ENCODE measurements at places on chromosomes 4 and X.

DNA sequence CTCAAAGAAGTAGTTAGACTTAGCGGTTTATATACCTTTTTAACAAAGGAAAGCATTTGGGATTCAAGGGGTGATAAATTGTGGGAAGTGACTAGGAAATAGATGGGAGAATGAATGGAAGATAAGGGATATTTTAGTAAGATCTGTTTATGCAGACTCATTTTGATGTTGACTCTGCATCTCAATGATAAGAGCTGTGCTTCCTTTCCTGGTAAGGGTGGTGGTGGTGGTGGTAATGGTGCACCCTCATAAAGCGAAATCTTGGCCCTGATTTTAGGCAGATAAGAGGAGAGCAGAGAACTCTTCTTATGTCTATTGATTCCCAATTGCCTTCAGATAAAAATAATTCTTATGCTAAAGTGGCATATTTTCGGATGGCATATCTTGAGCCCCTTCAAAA, 197.1 kb downstream of the SPRY1 start:
- DNase-seq = no peak

DNA sequence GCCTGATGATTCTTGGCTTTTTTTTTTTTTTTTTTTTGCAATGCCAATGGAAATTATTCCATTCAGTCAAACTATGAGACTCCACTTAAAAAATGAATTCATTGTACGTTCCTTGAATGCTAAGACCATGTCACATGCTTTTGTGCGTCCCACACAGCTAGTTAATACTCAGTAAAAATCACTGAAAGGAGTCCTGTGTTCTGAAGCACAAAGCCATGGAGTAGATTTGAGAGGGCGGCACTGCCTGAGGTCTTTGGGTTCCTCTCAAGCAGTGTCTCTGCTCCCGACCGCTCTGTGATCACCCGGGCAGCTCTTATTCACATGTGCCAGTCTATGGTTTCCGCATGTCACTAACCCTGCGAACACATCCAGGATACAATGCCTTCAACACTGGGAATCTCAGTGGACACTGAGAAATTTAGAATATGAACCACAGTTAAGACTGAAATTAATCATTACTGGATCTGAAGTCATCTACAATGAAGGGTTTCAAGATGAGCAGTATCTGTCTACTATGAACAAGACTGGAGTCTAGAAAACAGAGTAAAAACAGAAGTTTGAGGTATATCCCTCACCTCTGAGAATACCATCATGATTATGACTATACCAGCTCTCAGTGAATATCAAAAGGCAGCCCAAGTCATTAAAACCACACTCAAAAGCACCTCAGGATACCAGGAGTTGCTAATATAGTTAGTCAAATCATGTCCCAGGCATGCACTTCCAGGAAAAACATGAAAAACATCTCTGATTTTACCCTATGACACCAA, 193.0 kb downstream of the MGST2 start:
- DNase-seq = no peak

- no peak for DNase-seq
Observed at GRCh38 chr4:38621028-38621684, 42.8 kb upstream of the KLF3 start.

DNA sequence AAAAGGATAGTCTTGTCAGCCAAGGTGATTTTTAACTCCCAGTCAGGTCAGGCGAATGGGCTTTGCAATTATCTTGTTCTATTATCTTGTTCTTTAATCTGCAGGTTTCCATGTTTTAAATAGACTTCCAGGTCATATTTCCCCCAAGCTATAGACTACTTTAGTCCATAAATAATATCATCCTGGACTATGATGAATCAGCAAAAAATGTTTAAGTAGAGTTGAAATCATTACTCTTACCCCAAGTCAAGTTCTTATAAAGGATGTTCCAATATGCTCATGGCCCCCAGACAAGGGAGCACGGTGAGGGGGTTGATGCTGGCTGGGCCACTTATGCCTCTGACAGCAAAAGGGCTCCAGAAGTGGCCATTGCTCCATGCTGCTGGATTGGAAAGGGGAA, 75.1 kb downstream of the SLC2A9 start:
- no peak for DNase-seq

- no peak for DNase-seq
Observed at GRCh38 chrX:24175276-24175675, 25.7 kb downstream of the ZFX start.

- no peak for DNase-seq
Observed at GRCh38 chr4:62528874-62529273, 1328.7 kb downstream of the ADGRL3 start.

DNA sequence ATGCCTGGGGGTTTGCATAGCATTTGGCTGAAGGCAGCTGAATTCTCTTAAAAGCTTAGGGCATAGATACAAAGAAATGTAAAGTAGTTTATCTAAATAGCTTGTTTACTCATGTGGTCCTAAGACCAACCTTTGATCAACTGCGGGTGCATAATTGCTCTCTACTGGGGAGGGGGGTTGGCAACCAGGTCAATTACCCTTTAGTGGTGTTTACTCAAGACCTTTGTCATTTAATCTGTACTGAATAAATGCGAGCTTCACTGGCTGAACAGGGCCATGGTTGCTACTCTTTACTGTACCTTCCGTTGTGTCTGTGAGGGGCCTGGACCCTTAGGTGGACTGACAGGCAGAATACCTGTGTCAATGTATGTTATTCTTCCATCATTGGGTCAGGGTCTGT, 102.7 kb upstream of the FAM9C start:
- DNase-seq = no peak

GRCh38 chr4:24404281-24404680, 180.1 kb downstream of the DHX15 start:
- no peak for DNase-seq

GRCh38 chrX:107454302-107454701, 4.8 kb downstream of the FRMPD3 start:
- DNase-seq = no peak

- no peak for DNase-seq
Observed at GRCh38 chrX:148573119-148573518, 72.7 kb downstream of the AFF2 start.

GRCh38 chr4:78207951-78208350, 150.8 kb downstream of the FRAS1 start:
- DNase-seq = no peak

- DNase-seq = no peak
Observed at GRCh38 chr4:185718578-185719499, 93.2 kb downstream of the SORBS2 start.

DNA sequence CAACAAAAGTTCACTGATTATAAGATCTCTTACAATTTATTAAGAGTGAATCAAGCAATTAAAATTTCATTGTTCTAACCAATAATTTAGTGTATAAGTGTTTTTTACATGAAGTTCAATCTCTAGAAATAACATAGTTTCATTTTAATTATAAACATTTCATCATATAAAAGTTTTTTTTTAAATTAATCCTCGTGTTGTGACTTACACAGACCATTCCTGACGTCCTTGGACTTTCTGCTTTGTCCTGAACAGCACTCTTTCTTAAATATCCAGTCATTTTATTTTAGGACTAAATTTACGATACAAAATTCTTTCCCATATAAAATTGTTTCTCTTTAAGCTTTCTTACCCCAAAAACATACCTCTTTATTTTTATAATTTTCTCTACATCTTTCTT, 841.7 kb upstream of the POU3F4 start:
- DNase-seq = no peak

- DNase-seq = no peak
Observed at GRCh38 chr4:174555789-174556630, 33.7 kb upstream of the HPGD start.

DNA sequence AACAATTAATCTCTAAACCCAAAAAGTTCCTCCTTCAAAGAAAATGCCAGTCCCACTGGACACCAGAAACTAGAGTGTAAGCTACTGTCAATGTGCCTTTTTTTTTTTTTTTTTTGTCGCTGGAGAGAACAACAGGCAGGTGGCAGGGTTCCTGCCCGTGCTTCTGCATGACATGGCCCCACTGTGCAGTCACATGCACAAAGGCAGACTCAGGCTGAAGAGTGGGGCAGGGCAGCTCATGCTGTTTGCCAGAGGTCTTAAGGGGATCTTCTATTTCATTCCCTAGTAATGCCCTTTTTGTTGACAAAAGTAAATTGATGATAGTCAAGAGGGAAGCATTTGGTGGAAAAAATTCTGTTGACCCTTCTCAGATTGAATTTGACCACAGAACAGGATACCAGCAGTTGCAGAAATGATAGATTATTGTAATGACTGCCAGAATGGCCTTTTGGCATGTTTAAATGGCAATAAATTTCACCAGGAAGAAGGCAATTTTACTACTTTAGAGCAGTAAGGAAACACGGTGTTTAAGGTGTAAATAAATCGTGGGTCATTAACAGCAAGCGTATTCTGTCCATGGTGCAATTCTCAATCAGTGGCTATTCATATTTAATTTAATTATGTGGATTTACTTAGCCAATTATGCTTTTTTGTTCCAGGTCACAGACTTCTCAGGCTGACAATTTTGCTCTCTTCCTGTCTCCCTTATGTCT, 80.9 kb downstream of the NKX6-1 start:
- DNase-seq = no peak

- DNase-seq = no peak
Observed at GRCh38 chr4:147548256-147548655, 67.4 kb downstream of the EDNRA start.

- DNase-seq = no peak
Observed at GRCh38 chr4:99652596-99653436, 4.8 kb downstream of the C4orf54 start.

- no peak for DNase-seq
Observed at GRCh38 chr4:76748649-76749048, 149.3 kb downstream of the SOWAHB start.

- no peak for DNase-seq
Observed at GRCh38 chr4:6991249-6991648, 51.9 kb upstream of the TADA2B start.

DNA sequence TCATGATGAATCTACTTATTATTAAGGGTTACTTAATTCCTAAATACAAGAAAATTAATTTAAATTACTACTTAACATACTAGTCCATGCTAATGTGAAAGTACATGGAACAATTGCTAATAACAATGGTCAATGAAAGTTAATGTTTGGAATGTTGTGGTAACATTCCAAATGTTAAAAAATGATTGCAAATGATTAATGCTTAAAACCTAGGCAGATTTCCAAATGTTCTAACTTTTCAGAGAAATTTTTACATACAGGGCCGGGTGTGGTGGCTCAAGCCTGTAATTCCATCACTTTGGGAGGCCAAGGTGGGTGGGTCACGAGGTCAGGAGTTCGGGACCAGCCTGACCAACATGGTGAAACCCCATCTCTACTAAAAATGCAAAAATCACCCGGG, 1851.3 kb upstream of the PCDH7 start:
- no peak for DNase-seq

DNA sequence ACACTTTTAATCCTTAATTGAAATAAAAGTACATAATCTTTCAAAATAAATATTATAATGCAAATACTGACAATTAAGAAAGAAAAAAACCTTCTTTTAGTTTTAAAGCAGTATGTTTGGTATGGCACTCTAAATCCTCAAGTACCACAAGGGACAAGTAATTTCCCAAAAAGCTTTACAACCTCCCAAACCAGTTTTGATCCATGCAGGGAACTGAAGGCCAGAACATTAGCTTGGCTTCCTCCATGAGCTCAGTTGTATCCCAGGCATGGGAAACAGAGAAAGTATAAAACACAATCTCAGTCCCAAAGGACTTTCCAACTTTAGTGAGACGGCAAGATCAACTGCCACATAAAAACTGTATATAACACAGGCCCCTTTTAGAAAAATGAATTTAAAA, 82.2 kb downstream of the ZNF330 start:
- DNase-seq = no peak

GRCh38 chr4:26830033-26830432, 30.6 kb upstream of the STIM2 start:
- no peak for DNase-seq

DNA sequence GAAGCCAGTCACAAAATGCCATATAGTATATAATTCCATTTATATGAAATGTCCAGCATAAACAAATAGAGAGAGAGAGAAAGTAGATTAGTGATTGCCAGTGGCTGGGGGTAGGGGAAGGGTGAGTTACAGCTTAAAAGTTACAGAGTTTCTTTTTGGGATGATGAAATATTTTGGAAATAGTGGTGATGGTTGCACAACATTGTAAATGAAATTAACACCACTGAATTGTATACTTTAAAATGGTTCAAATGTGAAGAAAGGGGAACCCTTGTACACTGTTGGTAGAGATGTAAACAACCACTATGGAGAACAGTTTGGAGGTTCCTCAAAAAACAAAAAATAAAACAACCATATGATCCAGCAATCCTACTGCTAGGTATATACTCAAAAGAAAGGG, 131.2 kb upstream of the GPC4 start:
- no peak for DNase-seq

DNA sequence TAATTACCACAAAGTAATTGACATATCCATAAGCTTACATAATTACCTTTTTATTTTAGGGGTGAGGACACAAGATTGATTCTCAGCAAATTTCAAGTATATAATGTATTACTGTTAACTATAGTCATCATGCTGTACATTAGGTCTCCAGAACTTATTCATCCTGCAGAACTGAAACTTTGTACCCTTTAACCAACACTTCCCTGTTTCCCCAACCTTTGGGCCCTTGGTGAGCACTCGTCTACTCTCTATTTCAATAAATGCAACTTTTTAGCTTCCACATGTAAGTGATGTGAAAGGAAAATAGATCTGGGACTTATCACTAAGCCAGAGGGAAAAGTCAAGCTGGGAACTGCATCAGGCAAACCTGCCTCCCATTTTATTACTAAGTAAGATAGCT, 33.6 kb upstream of the CCNG2 start:
- DNase-seq = no peak

DNA sequence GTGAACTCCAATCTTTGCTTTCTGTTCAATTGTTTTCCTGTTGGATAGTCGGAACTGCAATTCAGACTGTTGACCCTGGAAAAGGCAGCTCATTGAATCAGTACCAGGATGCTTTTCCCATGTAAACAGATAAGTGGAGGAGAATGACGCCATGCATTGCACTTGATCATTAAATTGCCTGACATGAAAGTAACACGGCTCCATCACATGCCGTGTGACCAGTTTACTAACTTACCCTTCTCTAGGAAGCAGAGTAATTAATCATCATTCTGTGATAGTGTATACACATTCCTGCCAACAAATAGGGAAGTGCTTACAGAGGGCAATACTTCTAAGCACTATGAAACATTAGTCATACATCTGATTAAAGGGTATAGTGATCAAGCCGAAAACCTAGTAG, 101.4 kb downstream of the PPARGC1A start:
- DNase-seq = no peak

DNA sequence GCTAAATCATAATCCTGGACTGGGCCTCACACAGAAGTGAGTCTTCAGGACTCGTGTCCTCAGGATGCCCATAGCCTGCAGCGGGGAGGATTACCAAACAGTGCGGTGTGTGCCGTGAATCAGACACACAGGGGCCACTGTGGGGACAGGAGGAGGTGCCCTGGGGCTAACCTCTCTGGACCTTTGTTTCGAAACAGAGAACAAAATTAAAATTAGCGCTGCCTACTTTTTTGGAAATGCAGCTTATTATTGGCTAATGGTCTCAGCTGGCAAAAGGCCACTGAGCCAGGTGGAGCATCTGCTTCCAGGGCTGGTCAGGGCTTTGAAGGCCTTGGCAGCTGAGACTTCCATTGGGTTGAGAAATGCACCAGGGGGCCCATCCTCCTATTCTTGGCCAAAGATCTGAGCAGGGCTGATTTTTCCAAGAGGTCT, 236.2 kb downstream of the EVC2 start:
- no peak for DNase-seq

Measured in stimulated activated naive CD4-positive, alpha-beta T cell (primary cell).